ENCODE measurements at places on chromosomes 6 and 20.

DNA sequence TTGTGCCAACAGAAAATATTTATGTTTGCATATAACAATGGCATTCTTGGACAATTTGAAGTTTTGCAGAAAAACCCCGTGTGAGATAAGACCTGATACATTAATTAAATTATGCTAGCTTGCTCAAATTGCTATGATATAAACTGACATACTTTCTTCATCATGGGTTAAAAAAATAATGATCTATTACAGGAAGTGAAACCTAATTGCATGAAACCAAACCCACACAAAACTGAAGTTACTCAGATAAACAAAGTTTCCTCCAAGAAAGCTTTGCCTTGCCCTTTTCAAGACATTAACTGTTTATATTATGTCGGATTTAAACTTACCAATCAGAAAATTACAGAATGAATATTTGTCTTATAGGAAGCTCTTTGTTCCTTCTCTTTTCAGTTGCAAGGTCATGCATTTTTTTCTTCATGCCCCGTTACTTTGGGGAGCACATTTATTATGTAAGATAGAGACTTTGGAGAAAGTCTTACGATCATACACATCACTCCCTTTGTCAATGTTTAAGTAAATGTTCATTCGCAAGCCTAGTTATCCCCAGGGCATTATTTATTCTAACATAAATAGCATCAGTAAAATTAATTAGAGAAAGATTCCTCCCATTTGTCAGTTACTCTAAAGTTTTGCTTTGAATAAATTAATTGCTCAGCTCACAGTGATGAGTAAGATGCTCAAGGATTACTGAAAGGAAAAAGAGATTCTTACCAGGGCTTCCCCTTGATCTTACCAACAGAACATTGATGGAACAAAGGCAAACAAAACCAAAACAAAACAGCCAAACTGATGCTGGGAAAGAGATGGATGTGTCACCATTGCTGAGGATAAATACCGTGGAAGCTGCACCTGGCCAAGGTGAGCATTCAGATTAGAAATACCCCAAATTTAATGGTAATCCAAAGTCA is 14.8 kb upstream of the TMEM244 start:
- DNase-seq, result no peak

GRCh38 chr6:13336553-13336952 is 8.2 kb upstream of the TBC1D7 start:
- peak; percentile 52 for DNase-seq

- DNase-seq, result no peak
Observed at GRCh38 chr20:58843128-58843556, 7.6 kb downstream of the GNAS-AS1 start.

DNA sequence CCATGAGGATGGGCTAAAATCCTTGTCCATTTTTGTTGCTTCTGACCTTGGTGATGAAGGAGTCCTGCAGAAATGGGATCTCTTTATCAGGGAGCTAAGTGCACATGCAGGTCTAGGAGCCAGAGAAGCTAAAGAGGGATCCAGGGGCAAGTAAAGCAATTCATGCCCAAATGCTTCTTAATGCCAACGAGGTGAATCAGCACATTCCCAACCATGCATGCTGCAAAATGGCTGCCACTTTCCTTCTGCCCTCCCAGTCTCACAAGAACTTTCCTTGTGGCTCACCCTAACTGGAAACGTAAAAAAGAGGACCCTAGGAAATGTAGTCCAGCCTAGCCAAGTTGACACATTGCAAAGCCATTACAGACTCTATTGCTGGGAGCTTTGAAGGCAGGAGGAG is 298.4 kb downstream of the MAFB start:
- DNase-seq, result no peak

DNA sequence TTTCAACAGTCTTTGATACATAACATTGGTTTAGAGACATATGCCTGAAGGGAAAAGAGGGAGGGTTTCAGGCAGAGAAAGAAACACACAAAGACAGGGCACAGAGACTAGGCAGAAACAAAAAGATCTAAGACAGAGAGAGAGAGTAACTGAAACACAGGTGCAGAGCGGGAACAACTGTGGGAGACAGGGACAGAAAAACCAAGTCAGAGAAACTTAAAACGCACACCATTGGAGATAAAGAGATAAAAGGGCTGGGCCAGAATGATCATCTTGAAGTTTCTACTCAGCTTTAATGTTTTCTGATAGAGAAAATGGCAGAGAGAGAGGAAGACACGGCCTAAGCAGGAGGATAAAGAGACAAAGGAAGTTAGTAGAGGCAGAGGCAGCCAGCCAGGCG is 11.8 kb downstream of the UNC5CL start:
- DNase-seq, result no peak

DNA sequence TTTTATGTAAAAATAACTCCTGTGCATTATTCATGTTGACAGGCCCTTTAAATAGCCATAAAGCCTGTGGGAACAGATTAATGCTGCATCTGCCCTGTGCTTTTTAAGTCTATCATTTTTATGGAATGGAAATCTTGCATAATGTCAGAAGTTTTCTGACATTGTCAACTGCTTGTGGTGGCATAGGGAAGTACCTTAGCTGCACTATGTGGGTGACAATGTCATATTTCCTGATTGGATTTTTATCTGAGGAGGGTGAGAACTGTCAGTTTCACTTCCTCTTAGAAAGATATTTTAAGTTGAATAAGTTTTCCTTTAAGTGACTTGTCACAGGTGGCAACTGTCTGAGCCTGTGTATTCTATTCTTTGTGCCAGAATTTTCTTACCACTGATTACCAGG is 267.9 kb downstream of the PLCB1 start:
- DNase-seq, result no peak

GRCh38 chr20:37042986-37043972 is 52.5 kb downstream of the RBL1 start:
- peak; percentile 50 for DNase-seq

- no peak for DNase-seq
Observed at GRCh38 chr6:119890470-119890869, 540.9 kb upstream of the MAN1A1 start.

DNA sequence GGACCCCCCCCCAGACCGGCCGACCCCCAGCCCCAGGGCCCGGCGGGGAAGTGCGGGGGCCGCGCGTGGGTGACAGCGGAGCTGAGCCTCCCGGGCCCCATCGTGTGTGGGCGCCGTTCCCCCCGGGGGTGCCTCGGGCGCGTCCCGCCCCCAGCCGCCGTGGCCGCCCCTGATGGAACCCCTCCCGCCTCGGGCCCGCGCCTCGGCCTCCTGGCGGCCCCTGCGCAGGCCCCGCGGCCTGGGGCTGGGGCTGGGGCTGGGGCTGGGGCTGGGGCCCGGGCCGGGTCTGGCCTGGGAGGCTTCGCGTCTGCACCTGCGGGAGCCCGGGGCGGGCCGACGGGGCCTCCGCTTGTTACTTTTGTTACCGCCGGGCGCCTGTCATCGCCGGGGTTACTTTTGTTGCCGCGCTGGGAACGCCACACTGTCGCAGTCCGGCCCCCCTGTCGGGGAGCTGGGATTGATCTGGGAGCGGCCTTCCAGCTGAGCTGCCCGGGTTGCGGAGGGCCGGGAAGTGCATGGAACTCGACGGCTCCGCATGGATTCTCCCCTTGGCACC is 598 bp downstream of the OGFR start:
- no peak for DNase-seq

DNA sequence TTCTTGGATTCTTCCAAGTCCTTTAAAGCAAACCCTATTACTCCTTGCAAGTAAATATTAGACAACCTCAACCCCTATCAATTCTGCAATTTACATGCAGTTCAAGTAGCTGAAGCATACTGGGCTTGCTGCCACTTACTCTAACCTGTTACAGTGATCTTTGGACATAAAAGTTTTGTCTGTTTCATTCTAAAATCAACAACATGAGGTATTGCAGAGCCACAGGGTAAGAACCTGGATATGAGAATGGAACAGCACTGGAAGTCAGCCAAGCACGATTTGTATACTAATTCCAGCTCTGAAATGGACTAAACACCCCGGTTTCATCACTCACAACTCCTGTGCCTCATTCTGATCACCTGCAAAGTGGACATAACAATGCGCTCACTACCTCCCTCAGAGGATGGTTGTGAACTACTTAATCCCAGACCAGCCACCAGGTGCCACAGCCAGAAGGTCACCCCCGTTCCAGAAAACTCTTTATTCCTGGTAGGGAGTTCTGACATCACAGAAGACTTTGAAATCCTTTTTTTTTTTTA is 270.0 kb downstream of the ADGB start:
- no peak for DNase-seq

Measured in central memory CD4-positive, alpha-beta T cell (primary cell).